ENCODE measurements at places on chromosomes 2 and 18.

- no peak for DNase-seq
Measured at GRCh38 chr2:30677861-30678385, 129.3 kb downstream of the CAPN13 start.

DNA sequence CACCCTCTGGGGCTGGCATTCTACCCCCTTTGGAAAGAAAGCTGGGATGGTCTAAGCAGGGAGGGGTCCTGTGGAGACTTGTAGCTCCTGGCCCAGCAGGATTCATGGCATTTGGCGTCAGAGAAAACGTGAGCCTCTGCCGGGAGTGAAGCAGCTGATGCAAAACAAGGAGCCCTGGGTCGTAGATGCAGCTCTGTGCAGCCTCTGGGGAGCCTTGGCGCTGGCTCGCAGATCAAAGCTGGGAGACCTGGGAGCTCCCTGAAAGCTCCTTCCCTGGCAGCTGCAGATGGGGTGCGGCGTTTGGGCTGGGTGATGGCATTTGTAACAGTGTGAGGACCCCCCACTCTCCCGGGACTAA, 148.3 kb downstream of the KLHL29 start:
- DNase-seq, result no peak

GRCh38 chr2:208039376-208040110, 14.2 kb upstream of the PLEKHM3 start:
- no peak for DNase-seq

DNA sequence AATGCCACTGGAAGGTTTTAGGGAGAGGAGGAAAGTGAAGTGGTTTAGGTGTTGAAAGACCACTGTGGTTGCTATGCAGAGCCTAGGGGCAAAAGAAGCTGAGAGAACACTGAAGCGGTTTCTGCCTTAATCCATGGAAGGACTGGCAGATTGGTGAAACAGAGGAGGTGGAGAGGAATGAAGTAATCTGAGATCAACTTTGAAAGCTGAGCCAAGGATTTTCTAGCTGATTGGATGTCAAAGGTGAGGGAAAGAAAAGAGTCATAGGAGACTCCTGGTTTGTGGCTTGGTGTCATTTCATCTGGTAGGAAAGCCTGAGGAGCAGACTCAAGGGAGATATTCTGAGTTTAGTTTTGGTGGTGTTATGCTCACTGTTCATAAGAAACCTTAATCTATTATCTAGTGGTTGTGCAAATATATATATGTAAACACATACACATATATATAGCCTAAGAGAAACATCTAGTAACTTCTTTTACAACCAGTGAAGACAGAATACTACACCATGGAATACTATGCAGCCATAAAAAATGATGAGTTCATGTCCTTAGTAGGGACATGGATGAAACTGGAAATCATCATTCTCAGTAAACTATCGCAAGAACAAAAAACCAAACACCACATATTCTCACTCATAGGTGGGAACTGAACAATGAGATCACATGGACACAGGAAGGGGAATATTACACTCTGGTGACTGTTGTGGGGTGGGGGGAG, 134.1 kb upstream of the CREB1 start:
- no peak for DNase-seq

GRCh38 chr2:195561116-195561921, 95.7 kb upstream of the SLC39A10 start:
- DNase-seq, result no peak

- no peak for DNase-seq
Measured at GRCh38 chr18:54090856-54091255, 133.6 kb downstream of the MBD2 start.

DNA sequence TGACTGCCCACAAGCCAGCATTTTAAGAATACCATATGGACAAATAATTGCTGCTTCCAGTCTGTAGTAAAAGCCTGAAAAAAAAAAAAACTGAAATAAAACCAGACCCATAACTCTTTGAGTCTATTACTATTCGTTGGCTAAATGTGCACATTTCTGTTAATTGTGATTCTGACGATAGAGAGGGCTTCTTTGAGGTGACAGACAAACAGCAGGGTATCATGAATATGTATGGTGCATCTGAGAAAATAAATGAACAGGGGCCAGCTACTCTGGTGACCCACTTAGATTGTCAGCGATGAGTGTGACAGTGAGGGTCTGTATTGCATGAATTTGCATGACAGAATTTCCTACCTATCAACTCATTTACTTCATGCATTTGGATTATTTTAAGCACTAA, 427.8 kb upstream of the SOX11 start:
- no peak for DNase-seq

DNA sequence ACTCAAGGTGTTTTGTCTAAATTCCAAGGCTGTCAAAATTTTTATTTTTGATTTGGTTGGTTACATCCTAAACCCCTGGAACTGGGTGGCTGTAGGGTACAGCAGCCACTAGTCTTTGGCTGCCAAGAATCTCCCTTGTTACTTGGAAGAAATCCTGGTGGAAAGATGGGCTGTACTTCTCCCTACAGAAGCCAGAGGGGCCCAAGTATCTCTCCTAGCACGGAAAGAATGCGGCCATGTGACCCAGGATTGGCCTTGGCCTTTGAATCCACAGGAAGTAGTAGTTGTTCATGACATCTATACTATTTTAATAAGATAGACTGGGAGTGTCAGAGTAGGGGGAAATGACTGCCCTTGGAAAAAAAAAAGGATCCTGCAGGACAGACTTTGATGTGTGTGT, 54.4 kb upstream of the MYO3B start:
- DNase-seq, result no peak

DNA sequence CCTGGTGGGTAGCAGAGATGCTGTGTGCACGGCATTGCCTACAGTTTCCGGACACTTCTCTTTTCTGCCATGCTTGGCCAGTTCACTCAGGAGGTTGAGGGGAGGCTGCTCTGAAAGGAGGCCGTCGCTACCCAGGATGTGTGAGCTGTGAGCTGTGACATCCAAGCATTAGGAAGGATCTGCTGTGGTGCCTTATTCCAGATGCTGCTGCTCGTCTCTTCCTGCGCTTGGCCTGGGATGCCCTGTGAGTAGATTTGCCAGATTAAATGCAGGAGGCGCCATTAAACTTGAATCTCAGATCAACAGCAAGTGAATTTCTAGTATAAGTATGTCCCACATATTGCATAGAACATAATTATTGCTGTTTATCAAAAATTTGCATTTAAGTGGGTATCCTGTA, 124.2 kb upstream of the SIX3 start:
- no peak for DNase-seq

DNA sequence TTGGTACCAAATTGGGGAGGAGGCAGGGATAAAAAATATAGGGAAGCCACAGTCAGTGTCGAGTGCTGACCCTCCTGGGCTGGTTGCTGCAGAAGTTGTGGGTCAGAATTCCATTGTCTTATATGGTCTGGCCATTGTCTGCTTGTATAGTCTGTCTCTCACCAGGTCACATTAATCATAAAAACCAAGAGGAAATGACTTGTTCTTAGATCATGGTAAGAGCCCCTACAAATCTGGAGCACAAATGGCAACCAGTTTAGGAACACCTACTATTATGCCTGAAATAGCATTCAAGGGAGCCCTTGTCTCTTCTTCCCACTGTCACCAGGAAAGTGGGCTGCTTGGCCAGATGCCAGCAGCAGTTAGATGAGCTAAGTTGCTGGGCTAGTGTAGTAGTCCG, 119.7 kb upstream of the RMP24 start:
- no peak for DNase-seq

DNA sequence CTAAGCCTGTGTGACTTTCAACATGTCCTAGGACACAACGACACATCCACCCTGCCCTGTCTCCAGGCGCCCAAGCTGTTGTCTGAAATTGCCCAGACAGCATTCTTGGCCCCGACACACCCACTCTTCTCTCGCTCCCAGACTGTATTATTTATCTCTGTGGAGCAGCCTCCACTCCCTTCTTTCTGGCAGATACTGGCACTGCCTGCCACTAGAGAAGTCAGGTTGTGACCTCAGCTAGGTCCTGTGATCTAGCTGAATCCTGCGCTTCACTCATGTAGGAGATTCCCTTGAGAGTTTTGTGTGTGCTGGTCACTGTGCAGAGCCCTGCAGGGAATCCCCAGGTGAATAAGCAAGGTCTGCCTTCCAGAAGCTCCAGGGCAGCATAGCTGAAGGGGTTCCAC, 77.1 kb upstream of the TNP1 start:
- DNase-seq, result no peak

DNA sequence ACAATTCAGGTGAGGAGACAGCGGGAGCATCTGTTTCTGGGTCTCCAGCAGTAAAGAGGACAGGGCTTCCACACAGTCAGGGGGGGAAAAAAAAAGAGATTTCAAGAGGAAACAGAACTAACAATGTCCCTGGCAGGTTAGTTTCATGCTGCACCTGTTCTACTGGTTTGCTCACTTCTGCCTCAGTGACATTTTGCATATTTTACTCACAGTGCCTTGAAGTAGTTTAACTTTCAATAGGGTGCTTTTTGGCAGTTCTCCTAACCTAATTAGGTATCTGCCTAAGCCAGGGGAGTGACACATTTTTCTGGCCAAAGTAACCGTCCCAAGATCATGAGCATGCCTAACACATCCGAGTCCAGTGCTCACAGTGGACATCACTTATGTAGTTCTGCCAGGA, 109.0 kb upstream of the ALK start:
- DNase-seq, result no peak

DNA sequence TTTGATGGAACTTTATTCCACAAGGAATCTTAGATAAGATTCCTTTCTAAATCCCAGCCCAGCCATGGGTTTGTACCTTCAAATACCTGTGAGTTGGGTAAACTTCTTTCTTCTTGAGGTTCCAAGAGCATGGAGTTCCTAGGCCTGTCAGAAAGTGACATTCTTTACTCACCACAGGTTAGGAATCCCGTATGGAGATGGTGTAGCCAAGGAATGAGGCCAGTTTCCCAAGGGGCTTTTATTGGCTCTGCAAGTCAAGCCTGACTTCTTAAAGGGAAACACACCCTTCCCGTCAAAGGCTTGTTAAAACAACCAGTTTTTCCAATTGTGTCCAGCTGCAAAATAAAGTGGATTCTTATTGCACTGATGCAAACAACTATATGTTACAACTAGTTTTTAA, 45.8 kb downstream of the STK17B start:
- no peak for DNase-seq

DNA sequence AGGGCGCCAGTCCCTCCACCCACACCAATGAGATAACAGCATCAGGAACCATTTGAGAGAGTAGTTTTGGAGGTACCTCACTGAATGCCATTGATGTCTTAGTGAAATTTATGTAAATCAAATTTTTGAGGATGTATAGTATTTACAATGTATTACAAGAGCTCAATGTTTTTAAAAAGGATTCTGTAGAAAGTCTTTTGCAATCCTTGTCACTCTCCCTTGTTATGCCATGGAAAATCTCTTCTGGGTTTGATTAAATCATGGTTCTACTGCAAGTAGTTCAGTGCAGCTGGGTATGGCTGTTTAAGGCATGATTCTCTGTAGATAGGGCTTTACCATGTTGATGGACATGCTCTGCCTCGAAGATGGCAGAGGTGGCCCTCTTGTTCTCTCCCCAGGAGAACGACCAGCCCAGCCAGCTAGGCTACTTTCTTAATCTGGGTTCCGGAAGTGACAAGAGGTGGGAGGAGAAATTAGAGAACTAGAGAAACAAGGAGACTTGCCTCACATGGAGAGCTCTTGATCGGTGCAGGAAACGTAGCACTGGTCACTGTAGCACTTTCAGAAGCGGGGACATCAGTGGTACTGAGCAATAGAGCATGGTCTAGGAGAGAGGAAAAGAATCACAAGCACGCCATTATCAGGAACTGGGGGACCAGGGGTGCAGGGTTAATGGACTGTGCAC, 202.7 kb downstream of the CLIP4 start:
- DNase-seq, result no peak

GRCh38 chr2:85275984-85276540, 51.7 kb downstream of the TGOLN2 start:
- no peak for DNase-seq

DNA sequence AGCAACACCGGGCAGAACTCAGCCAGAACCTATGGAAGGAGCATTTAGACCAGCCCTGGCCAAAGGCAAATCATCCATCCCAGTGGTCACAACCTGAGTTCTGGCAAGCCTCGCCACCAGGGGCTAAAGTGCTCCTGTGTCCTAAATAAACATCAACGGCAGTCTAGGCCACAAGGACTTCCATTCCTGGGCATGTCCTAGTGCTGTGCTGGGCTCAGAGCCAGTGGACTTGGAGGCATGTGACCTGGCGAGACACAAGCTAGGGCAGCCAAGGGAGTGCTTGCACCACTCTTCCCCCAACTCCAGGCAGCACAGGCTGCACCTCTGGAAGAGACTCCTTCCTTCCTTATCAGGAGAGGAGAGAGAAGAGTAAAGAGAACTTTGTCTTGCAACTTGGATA, 69.0 kb downstream of the ST6GAL2 start:
- DNase-seq, result no peak

DNA sequence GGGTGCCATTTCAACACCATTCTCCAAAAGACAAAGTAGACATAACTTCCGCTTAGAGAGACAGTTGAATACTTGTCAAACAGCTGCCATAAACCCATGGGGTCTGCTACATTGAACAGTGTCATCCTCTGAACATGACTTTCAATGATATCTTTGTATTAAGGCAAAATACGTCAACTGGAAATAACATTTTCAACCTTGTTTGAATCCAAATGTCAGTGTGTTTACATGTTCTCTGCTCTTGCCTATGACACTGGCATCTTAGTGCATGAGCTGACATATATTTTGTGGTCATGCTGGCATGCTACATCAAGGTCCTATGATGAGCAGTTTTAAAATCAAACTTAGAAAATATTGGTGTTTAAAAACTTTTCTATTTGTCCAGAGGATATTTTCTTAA, 1548.1 kb upstream of the LRRTM1 start:
- no peak for DNase-seq

GRCh38 chr18:74454279-74454751, 2.8 kb downstream of the DIPK1C start:
- DNase-seq, result no peak

GRCh38 chr18:11553098-11553940, 56.1 kb upstream of the SLC35G4 start:
- DNase-seq, result peak; percentile 43

DNA sequence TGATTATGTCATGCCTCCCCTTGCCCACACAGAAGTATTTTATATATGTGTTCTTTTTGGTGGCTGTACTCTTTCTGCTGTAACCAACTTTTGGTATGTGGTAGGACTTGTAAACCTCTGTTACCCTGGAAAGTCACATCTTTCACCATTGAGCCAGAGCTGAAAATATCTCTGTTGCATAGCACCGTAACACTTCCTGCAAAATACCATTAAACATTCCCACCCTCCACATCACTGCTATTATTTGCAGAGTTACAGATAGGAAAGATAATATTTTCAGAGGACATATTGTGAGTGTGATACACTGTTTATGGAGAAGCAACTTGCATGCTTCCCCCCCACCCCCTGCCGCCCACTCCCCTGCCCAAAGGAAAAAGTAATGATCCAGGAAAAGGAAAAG, 44.8 kb downstream of the CAB39 start:
- DNase-seq, result no peak

DNA sequence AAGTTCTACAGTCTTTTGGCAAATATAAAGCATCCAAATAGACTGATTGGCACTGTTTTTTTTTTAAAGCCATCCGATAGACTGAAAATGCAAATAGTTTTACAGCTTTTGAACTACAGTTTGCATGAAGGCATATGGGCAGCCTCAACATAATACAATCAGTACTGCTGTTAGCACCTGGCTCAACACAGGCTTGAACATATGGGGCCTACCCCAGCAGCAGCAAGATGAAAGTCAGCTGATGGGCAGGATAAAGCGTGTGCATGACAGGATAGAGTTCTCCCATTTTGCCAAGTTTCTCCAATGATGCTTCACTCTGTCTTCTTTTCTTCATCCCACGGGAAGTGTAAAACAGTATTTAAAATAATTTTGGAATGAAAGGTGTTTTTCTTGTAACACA, 1.3 kb upstream of the AKAIN1 start:
- no peak for DNase-seq
